ENCODE measurements at places on chromosomes 2 and 18.
A peak's percentile ranks its signal among the peaks of the same experiment; 100 is the strongest.

GRCh38 chr2:112887964-112888749, 22.8 kb upstream of the IL37 start:
- no peak for DNase-seq

DNA sequence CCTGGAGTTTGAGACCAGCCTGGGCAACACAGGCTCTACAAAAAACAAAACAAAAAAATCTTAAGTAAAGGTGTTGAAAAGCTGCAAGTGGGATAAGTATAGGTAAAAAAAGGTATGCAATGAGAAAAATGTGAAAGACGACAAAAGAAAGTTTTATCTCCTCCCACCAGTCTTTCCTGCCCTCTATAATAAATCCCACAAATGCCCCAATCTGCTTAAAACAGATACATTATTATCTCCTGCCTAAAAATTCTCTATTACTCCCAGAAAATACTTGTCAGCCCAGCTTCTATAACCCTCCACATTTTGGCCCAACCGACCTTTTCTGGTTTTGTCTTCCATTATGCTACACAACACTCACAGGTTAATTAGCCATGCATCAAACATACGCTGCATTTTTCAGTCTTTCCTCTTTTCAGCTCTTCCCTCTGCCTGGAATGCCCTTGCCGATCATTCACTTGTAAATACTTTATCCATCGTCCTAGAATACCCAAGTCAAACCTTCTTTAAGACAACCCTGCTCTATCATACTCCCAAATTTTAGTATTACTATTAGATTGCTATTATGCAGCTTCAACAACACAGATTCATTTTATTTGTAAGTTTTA, 10.8 kb downstream of the ASXL2 start:
- DNase-seq: no peak

GRCh38 chr18:67864677-67865340, 348.3 kb upstream of the DSEL start:
- DNase-seq: no peak

DNA sequence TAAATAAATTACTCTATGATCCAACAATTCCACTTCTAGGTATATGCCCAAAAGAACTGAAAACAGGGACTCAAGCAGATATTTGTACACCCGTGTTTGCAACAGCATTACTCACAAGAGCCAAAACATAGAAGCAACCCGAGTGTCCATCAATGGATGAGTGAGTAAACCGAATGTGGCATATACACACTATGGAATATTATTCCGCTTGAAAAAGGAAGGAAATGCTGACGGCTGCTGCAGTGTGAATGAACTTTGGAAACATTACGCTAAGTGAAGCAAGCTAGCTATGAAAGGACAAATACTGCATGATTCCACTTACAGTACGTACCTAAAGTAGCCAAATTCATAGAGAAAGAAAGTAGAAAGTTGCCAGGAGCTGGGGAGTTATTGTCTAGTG, 32.2 kb downstream of the MREG start:
- no peak for DNase-seq

- DNase-seq: no peak
Measured at GRCh38 chr2:160458718-160459453, 34.7 kb downstream of the RBMS1 start.

GRCh38 chr2:32119161-32119560, 46.5 kb upstream of the SLC30A6 start:
- no peak for DNase-seq

DNA sequence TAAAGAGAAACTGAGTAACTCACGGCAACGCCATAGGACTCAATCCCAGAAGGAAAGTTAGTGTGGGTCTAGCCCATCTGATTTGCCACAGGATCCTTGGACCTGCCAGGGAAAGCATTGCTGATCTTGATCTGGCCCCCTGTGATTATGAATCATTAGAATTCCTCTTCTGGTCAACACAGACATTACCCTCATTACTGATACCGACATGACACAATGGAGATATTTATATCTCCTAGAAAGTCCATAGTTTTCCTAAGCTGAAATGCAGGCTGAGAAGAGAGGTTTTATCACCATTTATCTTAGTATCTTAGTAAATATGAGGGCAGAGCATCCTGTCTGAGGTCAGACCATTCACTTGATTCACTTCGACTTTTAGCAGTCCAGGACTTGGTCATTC, 75.5 kb upstream of the CCDC68 start:
- no peak for DNase-seq

- no peak for DNase-seq
Measured at GRCh38 chr2:176583607-176584006, 314.4 kb downstream of the MTX2 start.

DNA sequence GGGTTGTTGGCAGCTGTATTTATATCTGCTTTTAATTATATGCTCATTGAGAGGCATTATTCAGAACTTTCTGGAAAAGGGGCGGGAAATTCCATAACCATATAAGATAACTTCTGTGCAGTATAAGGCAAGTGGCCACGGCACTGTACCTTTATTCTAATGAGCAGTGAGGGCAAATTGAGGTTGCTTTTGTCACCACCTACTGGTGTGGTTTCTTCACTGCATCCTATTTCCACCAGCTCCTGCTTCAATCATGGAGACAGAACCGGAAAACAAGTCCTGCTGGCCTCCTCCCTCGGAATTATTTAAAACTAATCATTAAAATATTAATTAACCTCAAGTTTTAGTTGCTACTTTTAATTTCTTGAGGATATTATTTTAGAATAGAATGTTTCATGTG, 759.4 kb downstream of the CBLN2 start:
- no peak for DNase-seq

DNA sequence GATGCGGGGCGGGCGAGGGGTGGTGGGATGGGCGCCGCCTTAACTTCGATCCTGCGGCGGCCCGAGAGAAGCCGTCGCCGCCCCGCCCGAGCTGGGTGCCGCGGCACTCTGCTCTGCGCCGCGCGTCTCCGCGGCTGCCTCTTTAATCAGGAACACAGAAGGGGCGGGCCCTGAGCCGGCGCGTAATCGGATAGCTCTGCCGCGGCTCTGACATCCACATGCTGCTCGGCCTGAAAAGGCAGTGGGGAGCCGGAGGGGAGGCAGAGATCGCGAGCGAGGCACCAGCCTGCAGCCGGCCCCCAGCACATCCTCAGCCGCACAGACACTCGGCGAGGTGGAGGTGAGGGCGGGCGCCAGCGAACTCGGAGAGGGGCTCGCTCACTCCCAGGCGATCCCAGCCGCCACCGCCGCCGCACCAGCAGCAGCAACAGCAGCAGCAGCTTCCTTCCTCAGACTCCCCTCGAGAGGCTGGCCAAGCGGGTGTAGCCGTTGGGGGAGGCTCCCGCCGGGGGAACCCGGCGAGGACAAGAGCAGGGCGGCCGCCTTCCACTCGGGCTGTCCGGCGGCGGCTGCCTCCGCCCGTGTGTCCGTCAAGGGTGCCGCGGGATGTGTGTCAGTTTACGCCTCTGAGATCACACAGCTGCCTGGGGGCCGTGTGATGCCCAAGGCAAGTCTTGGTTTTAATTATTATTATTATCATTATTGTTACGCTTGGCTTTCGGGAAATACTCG, at the start of gene NRP2:
Gene NRP2 (plus strand): TSS at position 263 of the 732 bp plus-strand sequence. CDS start 790 bp downstream, outside the sequence.
- DNase-seq: peak; percentile 63

DNA sequence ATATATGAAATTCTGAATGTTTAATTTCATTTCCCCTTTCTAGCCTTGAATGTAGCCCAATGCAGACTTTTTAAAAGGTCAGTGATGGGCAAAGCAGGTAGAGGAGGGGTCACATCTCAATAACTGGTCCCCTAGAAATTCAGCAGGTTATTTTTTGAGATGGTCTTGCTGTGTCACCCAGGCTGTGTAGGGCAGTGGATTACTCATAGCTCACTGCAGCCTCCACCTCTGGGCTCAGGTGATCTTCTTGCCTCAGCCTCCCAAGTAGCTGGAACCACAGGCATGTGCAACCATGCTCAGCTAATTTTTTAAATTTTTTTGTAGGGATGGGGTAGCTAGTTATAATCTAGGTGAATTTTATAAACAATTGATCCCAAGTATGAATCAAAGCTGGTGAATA, 8.8 kb downstream of the IAH1 start:
- DNase-seq: no peak

- DNase-seq: no peak
Measured at GRCh38 chr2:237513693-237514092, 26.6 kb downstream of the MLPH start.

DNA sequence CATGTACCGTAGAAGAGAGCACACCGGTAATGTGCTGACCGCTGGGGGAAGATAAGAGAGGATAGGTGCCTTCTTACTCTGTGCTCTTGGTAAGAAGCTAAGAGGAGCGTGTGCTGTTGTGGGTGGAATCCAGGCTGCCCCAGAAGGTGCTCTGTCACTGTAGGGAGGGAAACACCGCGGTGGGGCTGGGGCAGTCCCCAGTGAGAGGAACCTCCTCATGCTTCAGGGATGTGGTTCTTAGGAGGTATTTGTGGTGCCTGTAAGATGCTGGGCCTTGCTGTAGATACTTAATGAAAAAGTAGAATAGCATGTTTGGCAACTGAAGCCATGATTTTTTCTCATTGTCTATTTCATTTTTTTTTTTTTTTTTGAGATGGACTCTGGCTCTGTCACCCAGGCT, 1.1 kb downstream of the COLEC11 start:
- no peak for DNase-seq

DNA sequence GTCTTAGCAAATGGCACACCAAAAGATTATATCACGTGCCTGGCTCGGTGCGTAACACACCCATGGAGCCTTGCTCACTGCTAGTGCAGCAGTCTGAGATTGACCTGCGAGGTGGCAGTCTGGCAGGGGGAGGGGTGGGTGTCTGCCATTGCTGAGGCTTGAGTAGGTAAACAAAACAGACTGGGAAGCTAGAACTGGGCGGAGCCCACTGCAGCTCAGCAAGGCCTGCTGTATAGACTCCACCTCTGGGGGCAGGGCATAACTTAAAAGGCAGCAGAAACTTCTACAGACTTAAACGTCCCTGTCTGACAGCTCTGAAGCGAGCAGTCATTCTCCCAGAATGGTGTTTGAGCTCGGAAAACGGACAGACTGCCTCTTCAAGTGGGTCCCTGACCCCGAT, 55.9 kb upstream of the FSHR start:
- DNase-seq: no peak

GRCh38 chr2:161357097-161357496, 48.9 kb downstream of the PSMD14 start:
- DNase-seq: no peak

- DNase-seq: no peak
Measured at GRCh38 chr2:53209679-53210458, 557.7 kb upstream of the CHAC2 start.

DNA sequence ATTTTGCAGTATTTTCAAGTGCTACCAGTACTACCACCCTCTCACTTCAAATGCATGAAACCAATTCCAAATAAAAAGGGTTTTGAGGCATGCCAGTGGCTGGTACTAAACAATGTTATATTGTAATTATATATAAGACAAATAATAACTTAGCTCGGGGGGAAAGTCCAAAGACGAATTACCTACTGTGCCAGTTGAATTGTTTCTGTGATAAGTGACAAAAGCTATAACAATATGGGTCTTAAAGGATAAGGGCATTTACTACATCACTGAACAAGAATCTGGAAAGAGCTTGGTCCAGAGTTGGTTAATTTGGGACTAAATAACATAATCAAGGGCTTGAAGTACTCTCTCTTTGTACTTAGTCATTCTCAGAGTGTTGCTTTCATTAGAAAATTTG, 404.7 kb upstream of the CHAC2 start:
- DNase-seq: no peak

DNA sequence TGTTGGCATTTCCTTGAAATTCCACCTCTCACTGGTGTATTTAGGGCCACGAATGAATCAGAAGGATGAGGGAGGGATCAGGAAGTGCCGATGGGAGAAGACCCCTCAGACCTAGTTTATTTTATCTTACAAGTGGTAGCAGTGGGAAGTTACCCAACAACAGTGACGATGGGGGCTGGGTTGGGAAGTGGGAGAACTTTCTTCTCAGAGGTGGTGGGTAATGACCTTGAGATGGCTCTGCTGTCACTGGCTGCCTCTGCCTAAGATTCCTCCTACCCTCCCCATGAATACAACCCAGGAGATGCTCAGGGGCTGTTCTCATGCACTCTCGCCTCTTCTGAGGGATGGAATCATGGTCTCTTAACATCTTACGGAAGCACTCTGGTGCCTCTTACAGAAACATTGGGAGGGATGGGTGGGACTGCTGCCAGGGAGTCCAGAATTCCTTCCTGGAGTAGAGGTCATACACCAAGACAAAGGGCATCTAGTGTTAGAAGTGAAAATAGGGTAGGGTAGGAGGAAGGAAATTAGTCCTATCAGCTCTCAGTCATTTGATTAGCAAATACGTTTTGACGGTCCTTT, 58.5 kb upstream of the TXNDC2 start:
- no peak for DNase-seq

DNA sequence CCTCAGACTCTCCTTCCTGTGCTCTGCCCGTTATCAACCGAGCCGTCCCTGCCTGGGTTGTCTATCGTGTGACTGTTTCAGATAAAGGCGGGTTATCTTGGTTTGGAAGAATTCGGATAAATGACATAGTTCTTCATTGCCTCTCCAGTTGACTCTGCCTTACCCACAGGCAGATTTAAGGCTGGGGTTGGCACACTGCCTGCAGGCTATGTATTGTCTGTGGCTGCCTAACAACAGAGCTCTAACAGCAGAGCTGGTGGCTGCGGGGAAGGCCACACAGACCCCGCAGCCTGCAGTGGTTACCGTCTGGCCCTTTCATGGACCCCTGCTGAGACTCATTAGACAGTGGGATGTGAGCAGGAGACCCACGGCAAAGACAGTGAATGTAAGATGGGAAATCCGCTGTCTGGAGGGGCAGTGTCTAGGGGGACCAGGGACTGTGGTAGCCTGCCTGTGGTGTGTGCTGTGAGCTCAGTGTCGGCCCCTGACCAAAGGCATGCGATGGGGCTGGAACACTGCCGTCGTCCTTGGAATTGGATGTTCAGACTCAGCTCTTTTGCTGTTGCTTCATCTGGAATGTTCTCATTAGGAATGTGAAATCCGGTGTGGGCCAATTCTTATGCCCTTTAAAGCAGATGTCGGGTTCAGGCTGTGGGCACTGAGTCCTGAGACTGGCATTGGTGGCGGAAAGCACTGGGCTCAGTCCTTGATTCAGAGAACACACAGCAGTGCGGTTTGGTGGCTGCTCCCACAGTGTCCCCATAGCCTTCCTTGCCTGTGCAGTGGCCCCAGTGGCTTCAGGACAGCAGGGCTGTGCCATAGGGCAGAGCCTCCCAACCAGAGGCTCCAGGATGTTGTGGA, 44.5 kb downstream of the SH3RF3 start:
- DNase-seq: peak; percentile 66

DNA sequence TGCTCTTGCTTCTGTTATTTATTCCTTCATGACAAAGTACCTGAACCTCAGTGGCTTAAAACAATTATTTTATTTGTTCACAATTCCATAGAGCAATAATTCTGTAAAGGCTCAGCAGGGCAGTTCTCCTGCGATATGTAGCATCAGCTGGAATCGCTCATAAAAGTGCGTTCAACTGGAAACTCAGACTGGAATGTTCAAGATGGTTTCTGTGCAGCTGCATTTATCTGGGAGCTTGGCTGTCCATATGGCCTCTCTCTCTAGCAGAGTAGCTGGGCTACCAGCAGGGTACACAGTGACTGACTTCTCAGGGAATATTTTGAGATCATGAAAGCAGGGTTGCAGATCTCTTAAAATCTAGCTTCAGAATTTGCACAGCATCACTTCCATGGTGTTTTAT, 13.5 kb downstream of the CCDC121 start:
- no peak for DNase-seq

GRCh38 chr2:203720915-203721672, 14.7 kb downstream of the CD28 start:
- DNase-seq: no peak

GRCh38 chr2:215979620-215980019, 33.7 kb downstream of the MREG start:
- DNase-seq: no peak

GRCh38 chr18:44258576-44258975, 422.1 kb upstream of the SETBP1 start:
- DNase-seq: no peak

- peak; percentile 81 for DNase-seq
Measured at GRCh38 chr2:225100856-225101294, 58.6 kb upstream of the DOCK10 start.
